ENCODE measurements at places on chromosomes 7 and 10.

DNA sequence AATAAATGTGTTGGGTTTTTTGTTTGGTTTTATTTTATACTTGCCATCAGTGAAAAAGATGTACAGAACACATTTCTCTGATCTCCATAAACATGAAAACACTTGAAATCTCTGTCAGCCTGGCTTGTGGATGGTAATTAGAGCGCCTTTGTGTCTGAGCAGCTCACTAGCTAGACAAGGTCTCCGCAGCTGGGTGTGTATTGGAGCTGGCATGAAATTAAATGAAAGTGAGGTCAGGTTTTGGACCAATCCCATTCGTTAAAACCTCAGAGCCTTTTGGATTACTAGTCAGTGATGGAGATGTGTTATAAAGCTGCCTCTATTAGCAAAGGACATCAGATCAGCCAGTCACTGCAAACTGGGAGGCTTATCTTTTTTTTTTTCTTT is 2.7 kb downstream of the FRAT1 start:
- peak; percentile 47 for DNase-seq

GRCh38 chr10:88254091-88254490 is 329.0 kb downstream of the RNLS start:
- no peak for DNase-seq

GRCh38 chr7:157116762-157117161 is 22.0 kb upstream of the UBE3C start:
- DNase-seq, result no peak

GRCh38 chr10:75034131-75034512 is 77.3 kb upstream of the SAMD8 start:
- DNase-seq, result no peak

- DNase-seq, result no peak
Observed at GRCh38 chr7:29879609-29880008, 73.3 kb downstream of the WIPF3 start.

GRCh38 chr7:36301914-36302771 is 87.5 kb upstream of the ANLN start:
- no peak for DNase-seq

DNA sequence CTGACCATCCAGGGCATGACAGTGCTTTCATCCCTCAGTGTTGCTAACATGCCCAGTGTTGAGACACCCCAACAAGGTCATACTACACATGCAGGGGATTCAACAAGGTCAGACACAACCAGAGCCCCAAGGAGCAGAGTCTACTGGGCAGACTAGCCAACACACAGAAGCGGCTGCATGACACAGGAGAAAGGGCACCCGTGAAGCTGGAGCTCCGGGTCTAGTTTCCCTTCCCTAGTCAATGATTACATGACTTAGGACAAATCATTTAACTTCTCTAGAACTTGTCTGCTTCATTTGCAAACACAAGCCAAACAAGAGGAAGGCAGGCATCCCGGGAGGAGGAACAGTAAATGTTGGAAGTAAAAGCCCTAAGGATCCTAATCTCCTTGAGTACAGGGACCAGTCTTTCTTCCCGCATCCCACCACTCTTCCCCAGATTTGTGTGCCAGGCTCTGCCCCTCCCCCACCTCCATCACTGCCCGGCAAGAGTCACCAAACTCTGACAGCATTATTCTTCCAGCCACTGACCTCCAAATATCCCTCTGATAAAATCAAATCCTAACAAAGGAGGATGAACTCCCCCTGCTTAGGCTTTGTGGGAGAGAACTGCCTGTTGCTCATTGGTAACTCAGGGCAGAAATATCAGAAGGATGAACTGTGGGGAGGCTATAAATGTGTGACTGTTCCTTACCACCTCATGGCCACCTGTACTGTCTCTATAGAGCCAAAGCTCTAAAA is 104.3 kb downstream of the KCNMA1 start:
- DNase-seq, result no peak

DNA sequence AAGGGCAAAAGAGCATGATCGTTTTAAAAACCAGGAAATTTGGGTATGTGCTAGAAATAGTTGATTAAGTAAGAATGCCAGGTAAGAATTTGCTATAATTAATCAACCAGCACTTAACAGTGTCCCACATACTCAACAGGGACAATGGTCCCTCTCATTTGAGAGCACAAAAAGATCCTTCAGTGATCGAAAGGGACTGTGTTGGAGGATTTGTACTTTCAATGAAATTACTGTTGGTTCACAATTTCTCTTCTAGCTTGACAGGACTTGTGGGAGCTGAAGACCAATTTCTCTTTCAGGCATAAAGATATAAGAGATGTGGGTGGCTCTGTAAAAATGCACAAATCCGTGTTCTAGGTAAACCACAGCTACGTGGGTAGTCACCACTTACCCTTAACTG is 12.5 kb upstream of the PLEKHS1 start:
- DNase-seq, result no peak

- no peak for DNase-seq
Observed at GRCh38 chr7:125061776-125062397, 132.3 kb upstream of the POT1 start.

DNA sequence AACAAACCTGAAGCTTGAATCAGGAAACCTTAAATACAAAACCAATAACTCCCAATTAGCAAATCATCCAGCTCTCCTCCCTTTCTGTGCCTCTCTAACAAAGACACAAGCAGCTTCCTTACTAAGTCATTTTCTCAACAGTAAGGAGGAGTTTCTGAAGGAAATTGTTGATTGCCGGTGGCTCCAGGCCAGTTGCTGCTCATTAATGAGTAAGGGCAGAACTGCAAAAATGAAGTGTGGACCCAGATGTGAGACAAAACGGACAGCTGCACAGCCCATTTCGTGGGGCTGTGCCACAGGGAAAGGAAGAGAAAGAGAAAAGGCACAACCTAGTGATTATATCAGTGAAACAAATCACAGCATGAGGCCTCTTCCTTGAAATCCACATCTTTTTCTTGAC is 42.8 kb upstream of the RHOBTB1 start:
- DNase-seq, result no peak

DNA sequence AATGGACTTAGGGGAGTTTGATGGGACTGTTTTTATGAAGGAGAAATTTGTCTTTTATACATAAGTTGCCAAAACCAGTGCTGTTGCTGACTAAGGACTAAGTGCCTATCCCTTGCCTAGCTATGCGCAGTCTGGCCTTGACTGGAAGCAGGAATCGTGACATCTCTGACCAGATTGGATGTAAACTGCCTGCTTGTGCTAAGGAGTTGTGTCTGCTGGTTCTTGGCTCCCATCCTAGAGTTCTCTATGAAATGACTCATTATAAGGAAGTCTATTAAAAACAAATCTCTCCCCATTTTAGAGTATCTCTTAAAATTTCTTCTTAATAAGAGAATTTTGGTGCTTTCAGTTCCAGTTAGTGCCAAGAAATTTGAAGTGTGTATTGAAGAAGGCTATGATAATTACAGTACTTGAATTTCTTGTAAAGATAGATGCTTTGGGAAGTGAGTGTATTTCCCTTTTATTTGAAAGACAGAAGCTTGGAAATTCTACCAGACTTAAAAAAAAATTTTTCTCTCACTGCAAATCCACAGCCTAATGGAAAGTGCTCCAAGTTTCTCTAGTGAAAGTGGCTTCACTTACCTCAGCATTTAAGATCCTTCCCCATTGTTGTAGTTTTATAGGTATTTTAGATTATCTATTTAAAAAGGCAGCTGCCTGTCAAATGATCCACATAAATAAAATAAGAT is 77.6 kb downstream of the BICC1 start:
- no peak for DNase-seq

DNA sequence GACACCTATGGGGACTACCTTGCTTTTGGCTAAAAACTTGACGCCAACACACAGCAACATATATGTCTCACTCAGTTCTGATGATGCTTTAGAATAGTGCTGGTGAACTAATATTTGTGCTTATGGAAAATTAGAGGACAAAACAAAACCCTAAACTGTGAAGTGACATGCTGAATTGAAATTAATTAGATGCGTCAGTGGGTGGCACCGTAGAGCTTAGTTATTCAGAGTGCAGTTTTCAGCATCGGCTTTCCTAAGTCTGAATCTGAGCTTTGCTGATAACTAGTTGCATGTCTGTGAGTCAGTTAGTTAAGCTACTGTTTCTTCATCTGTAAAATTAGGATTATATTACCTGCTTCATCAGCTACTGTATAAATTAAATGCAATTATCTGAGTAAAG is 245.0 kb upstream of the SORCS1 start:
- no peak for DNase-seq

DNA sequence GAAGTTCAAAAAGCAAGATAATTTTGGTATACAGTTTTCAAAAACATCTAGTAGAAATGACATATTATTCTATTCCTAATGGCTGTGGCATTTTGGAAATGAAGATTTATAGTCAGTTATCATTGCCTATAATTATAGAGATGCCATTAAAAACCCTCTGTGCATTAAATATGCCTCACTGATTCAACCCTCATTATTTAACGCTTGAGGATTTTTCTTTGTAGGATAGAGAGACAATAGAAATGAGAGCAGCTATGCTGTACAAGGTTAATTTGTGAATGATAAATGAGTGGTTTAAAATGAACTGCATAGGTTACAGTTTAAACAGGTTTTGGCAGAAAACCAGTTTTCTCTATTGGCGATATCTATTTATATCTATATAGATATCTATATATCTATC is 32.2 kb upstream of the SEMA3A start:
- no peak for DNase-seq

DNA sequence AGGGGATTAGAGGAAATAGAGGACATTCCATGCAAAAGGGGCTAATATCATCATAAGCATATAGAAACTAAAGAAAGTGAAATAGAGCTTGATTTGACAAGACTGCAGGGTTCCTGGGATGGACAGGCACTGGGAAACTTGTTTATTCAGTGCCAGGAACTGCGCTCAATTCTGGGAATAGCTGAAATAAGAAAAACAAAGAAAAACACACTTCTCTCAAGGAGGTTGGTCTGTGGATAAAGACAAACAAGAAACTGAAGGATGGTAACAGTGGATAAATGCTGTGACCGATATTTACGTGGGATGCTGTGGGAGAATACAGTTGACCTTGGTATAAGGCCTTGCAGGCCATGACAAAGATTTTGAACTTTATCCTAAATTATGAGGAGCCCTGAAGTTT is 40.9 kb upstream of the ANLN start:
- DNase-seq, result no peak

GRCh38 chr7:19537942-19538401 is 170.9 kb downstream of the POLR1F start:
- no peak for DNase-seq

DNA sequence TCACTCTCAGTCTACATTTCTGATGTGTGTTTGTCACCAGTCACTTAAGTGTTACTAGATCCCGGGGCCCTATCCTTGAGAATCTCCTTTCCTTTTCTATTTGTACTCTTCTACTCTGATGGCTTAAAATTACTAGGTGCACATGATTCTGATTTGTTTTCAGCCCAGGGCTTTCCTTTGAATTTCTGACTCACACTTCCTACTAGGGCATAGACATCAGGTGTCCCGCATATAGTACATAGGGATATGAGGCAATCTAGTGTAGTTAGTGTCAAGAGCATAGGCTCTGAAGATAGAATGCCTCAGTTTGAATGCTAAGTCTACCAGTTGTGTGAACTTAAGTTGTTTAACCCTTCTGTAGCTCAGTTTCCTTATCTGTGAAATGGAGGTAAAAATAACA is 49.4 kb upstream of the LRRN3 start:
- DNase-seq, result no peak

- DNase-seq, result no peak
Observed at GRCh38 chr10:74977913-74978847, 133.3 kb upstream of the SAMD8 start.

GRCh38 chr10:4344492-4344994 is 481.5 kb upstream of the AKR1E2 start:
- DNase-seq, result no peak

GRCh38 chr7:125316466-125316865 is 386.8 kb upstream of the POT1 start:
- DNase-seq, result no peak

GRCh38 chr7:34320926-34321661 is 336.9 kb upstream of the NPSR1 start:
- DNase-seq, result peak; percentile 47
